ENCODE measurements at places on chromosomes 5 and 9.

DNA sequence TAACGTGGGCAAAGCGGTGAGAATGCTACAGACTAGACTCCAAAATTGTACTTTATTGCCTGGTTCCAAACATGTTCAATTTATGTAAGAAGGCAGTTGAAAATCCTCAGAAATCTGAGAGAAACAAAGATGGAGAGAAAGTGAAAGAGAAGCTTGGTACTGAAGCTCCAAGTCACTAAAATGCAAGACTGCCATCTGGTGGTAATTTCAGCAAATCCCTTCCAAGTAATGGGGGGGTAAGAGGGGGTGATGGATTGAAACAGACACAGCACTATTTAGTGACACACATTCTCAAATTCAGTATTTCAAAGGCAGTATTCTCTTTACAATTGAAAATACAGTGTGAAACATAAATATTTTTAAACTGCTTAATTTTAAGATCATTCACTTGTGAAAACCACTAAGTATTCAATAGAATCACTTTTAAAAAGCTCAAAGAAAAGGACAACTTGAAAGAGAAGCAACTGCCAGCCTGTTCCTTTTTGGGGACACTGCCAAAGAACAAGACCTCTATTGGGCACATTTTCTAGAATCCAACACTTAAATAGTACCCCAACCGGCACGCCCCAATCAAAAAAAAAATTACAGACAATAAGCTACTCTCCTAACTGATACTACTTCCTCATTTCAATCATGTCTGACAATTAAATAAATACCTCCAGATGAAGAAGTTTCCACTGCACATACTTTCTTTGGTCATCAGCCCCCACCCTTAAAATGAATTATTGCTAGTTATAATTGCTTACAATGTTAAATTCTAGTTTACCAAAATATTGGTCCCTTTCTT, 131.5 kb downstream of the AGTPBP1 start:
- no peak for DNase-seq

DNA sequence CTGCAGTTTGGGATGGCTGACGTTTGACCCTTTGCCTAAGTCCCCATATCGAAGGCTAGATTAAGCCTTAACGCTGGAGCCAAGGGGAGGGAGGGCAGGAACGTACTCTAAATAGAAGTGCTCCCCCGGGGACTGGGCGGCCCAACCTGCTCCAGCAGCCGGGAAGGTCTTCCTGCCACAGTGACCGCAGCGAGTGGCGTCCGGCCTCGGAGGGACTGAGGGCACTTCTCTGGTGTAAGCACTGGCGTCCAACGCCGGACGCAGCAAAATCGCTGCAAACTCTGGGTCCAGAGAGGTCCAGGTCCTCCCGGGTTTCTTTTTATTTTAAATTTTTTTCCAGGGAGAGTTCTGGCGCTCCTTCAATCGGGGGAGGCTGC, 505 bp upstream of the ACER2 start:
- no peak for DNase-seq

DNA sequence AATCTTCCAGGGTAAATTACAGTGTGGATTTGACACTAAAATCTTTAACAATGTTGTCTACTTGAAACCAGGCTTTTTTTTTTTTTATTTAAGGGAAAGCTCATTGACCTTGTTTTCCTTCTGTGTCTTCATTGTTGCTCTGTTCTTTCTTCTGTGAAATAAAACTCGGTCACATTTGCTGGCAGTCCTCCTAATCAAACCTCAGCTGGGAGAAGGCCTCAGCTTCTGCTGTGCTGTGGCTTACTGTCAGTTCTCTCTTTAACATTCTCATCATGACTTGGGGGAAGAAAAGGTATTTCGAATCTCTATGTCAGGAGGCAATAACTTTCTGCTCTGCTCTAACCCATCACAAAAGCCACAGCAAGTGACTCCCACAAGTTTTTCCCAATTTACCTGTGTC, 268.9 kb downstream of the ZNF608 start:
- no peak for DNase-seq

GRCh38 chr5:110092955-110093785, 403.4 kb downstream of the MAN2A1 start:
- no peak for DNase-seq

- no peak for DNase-seq
Observed at GRCh38 chr9:114140850-114141249, 14.5 kb upstream of the COL27A1 start.

- no peak for DNase-seq
Observed at GRCh38 chr5:95763941-95764340, 32.8 kb downstream of the RHOBTB3 start.

GRCh38 chr5:93399675-93400074, 181.3 kb downstream of the NR2F1-AS1 start:
- DNase-seq: no peak

DNA sequence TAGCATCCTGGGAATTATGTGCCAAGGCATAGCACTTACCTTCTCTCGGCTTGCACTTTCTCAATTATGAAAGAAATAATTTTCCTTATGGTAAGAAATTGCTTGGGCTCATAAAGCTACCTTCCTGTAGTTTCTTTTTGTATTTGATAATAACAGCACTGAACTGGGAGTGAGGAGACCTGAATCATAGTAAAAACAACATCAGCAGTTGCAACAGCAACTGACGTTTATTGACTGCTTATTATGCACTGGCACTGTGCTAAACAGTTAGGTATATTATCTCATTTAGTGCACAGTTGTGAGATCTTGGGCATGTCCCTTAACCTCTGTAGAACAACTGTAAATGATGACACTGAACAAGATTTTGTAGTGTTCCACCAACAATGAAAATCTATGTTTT, 135.2 kb downstream of the DOCK2 start:
- no peak for DNase-seq

DNA sequence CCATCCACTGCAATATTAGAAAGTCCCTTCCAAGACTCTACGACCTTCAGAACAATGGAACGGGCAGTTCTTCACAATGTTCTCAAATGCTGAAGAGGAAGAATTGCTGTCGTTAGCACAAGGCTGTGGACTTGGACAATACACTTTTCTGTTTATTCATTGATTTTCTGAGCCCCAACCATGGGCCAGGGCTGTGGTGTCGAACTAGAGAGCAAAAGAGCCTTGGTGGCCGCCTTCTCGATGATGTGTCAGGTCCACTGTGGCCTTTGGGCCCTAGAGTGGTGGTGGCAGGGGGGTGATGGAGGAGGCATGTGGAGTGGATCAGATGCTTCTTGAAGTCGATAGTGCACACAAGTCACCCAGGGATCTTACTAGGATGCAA, 18.5 kb upstream of the KIF12 start:
- no peak for DNase-seq

- no peak for DNase-seq
Observed at GRCh38 chr9:79708541-79708940, 136.8 kb downstream of the TLE4 start.

GRCh38 chr9:98328770-98329169, 73.3 kb upstream of the TBC1D2 start:
- DNase-seq: no peak

DNA sequence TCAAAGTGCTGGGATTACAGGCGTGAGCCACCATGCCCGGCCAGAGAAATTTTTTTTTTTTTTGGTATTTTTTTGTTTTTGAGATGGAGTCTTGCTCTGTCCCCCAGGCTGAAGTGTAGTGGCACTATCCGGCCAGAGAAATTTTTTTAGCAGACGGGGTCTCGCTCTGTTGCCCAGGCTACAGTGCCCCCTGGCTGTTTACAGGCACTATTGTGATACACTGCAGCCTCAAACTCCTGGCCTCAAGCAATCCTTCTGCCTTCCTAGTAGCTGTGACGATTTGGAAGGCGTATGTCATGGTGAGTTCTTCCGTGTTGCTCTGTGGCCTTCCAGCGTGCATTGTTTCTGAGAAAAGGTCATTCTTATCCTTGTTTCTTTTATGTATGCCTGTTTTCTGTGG, 47.5 kb downstream of the CNOT6 start:
- DNase-seq: no peak

DNA sequence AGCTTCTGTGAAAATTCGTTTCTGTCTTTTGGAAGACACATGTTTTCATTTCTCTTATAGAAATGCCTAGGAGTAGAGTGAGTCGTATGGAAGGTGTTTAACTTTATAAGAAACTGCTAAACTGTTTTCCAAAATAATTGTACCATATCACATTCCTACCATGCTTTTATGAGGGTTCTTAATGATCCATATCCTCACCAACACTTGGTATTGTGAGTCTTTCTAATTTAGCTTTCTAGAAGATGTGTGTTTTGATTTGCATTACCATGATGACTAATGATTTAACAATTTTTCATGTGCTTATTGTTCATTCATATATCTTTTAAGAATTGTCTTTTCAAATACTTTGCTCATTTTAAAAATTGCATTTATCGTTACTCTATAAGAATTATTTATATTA, 223.6 kb downstream of the COMMD10 start:
- no peak for DNase-seq

- no peak for DNase-seq
Observed at GRCh38 chr9:122053567-122054350, 39.3 kb downstream of the TTLL11 start.

DNA sequence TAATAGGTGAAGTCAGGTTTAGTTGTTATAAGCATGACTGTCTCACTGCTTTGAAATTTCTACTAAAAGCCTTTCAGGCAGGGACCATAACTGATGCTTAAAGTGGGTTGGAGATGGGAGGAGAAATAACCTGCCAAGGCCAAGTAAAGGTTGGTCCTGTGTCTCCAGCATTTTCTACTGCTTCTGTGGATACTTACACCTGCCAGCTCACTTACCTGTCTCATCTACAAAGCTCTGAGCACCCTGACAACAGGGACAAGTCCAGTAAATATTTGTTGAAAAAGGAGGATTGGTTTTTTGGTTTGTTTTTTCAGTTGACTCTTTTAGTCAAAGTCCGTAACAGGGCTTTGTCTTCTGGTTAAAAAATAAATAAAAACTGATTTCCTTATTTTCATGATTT, 38.6 kb downstream of the GRAMD2B start:
- DNase-seq: no peak

DNA sequence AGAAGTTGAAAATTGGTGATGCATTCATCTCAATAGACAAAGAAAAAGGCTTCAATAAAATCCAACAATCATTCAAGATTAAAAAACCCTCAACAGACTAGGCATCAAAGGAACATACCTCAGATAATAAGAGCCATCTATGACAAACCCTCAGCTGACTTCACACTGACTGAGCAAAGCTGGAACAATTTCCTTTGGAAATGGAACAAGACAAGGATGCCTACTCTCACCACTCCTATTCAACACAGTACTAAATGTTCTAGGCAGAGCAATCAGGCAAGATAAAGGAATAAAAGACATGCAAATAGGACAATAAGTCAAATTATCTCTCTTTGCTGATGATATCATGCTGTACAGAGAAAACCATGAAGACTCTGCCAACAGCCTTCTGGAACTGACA, 1188.1 kb downstream of the DTWD2 start:
- DNase-seq: no peak

GRCh38 chr9:116153765-116154333, at the start of gene PAPPA:
PAPPA (plus strand) TSS chr9:116153791; CDS start chr9:116154173, 382 bp downstream.
- no peak for DNase-seq

DNA sequence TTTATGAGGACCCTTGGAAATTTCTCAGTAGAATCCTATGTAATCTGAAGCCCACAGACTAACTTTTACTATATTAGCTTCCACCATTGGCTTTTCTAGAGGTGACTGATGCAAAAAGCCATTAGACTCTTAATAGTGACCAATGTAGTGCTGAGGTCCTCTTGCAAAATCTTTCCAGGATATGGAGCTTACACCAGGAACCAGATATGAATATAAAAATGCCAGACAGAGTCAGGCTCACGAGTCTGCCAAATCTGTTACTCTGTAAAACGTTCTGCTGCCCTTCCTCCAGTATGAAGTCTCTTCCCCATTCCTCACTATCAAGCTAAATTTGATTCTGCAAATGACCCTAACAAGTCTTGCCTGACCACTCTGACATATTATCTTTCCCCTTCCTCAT, 73.4 kb upstream of the C6 start:
- no peak for DNase-seq

GRCh38 chr9:113503613-113504211, 40.2 kb downstream of the RGS3 start:
- no peak for DNase-seq

- no peak for DNase-seq
Observed at GRCh38 chr5:31396611-31397295, 135.1 kb downstream of the DROSHA start.

- peak; percentile 79 for DNase-seq
Observed at GRCh38 chr9:121698627-121699570, 47.5 kb downstream of the DAB2IP start.

GRCh38 chr5:7246287-7246686, 149.7 kb upstream of the ADCY2 start:
- no peak for DNase-seq

DNA sequence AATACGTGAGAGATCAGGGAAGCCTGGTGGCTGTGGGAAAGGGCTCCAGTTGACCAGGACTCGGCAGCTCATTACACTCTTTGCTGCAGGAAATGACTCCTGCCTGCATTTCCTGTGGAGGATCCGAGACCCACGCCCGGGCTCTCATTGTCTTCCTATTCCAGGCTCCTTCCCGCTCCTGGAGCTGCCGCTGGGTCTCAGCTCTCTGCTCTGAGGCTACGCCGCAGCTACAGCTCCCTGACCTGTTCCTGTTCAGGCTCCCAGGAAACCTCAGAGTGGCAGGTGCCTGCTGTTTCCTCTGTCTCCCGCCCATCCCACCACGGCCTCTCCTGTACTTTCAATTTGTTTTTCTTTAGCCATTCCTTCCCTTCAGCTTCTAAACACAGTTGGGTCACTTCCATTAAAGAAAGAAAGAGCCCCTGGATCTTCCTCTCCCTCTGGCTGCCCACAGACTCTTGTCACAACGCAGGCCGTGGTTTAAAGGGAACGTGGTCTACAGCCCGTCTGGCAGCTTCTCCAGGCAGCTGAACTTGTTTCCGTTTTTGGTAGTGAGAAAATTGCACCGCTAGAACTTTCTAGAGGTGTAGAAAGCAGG, 71.5 kb downstream of the IL6ST start:
- no peak for DNase-seq

DNA sequence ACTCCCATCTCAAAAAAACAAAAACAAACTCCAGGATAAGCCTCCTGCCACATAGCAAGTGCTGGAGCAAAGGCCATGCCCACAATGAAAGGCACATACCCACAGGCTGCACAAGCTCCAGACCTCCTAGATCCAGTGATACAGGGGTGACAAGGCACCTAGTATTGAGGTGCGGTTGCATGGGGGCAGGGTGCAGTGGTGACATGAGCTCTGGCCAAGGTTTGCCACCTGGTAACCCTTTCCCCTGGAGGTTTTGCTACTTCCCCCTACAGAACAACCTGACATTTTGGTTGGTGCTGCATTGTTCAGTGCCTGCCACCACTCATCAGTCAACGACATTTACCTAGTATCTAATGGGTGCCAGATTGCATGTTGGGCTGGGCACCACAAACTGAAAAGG, 14.5 kb downstream of the CDKN2AIPNL start:
- DNase-seq: no peak

GRCh38 chr9:37167456-37168047, 47.2 kb downstream of the ZCCHC7 start:
- no peak for DNase-seq

GRCh38 chr9:127954831-127955293, 17.2 kb upstream of the DPM2 start:
- DNase-seq: no peak

- no peak for DNase-seq
Observed at GRCh38 chr5:137220523-137220927, 278.6 kb downstream of the SPOCK1 start.

- no peak for DNase-seq
Observed at GRCh38 chr5:42993516-42994245, 46.4 kb downstream of the ANXA2R start.
